Karpas-422 (cell line): ENCODE measurements at places on chromosomes 7 and 10. TPM values are rescaled to one million over a fixed set of nuclear protein-coding genes. Genes with fewer than 3 reads are reported as not detected.

GRCh38 chr7:6161463-6162330 lies 110.7 kb downstream of the CYTH3 start:
- DNase-seq: no peak
- no peaks in the 10 kb centered on the region for H3K27me3 ChIP-seq
- H3K4me1 ChIP-seq: peaks cover 6% of the 10 kb centered on the region

DNA sequence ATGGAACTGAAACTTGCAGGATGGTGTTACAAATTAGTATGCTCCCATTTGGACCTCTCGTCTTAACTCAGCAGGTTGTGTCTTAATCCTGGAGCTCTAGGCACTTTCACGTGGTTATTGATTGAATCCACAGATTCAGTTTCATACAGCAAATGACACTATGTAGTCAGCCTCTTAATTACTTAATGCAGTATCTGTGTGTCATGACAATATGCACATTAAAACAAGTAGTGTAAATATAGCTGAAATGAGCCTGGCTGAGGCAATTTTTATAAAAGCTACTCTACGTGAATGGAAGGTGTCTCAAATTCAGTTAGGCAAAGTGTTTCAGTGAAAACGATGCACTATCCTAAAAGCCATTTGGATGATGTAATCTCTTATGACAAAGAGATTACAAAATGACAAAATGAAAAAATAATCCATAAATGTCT lies 86.8 kb downstream of the CD36 start:
- H3K4me1 ChIP-seq: no peaks in the 10 kb centered on the region
- H3K36me3 ChIP-seq: no peaks in the 10 kb centered on the region
- H3K27ac ChIP-seq: no peak overlapping the region
- H3K4me3 ChIP-seq: no peak overlapping the region

DNA sequence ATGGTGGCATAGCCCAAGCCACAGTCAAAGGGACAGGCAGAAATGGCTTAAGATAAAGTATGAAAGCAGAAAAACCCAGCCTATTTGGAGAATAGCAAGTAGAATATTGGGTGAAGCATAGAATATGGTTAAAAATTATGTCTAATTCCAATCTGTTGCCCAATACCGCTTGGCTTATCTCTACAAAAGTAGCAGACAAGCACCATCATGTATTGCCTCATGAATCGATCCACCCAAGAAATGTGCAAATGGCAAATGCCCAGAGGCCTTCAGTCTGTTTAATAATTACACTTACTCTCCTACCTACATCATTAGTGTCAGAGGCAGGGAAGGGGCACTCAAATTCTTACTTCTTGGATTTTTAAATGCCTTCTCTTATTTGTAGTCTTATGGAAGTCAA lies 130.9 kb upstream of the ADAM12 start:
- H3K27me3 ChIP-seq: no peaks in the 10 kb centered on the region
- no peak for DNase-seq
- no peak overlapping the region for H3K27ac ChIP-seq

DNA sequence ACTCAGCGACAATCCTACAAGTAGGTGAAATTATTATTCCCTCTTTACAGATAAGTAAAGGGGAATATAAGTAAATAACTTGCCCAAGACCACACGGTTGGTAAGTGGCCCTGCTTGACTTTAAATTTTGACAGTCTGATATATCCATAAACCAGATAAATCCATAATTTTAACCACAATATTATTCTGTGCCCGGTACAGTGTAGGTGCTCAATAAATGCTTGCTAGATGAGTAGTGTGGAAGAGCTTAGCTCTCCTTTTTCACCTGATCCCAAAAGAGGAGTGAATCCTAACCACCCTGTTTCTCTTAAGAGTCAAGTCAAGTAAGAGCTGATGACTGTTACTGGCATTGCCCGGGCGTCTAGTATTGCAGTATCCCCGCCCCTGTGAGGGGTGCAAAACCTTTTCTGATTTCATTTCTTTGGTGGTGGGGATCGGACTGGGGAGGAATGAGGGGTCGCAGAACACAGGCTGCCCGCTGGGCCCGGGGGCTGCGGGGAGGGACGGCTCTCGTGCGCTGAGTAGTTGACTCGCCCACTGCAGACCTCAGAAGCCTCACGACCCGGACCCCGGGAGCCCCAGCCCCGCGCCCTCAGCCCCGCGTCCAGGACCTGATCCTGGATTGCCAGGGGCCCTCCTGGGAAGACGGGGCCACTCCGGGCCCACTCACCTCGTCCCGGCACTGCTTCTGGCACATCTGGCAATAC lies 490 bp downstream of the KIN start:
- no peaks in the 10 kb centered on the region for H3K27me3 ChIP-seq
- no peak overlapping the region; the same call in 1 of the 2 replicates for H3K27ac ChIP-seq
- H3K4me3 ChIP-seq: peak overlapping the region; percentile 97
- peaks cover 22% of the 10 kb centered on the region for H3K36me3 ChIP-seq
- peak; percentile 55 for DNase-seq

DNA sequence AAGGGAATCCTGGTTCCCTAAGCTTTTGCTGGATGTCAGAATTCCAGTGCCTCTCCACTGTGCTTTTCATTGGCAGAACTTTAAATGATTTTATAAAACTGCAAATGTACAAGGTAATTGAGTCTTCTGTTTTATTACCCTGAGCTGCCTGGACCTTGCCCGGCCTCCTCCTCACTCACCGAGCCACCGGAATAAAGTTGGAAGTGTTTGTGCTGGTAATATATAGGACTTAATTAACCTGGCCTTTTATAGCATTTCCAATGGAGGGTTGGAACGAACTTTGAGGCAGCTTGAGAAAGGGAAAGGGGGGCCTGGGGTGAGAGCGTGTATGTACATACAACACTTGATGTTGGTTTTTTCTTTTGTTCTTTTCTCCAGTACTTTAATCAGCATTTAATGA lies 43.4 kb downstream of the ZNF503 start:
- H3K4me1 ChIP-seq: no peaks in the 10 kb centered on the region
- no peak for DNase-seq

DNA sequence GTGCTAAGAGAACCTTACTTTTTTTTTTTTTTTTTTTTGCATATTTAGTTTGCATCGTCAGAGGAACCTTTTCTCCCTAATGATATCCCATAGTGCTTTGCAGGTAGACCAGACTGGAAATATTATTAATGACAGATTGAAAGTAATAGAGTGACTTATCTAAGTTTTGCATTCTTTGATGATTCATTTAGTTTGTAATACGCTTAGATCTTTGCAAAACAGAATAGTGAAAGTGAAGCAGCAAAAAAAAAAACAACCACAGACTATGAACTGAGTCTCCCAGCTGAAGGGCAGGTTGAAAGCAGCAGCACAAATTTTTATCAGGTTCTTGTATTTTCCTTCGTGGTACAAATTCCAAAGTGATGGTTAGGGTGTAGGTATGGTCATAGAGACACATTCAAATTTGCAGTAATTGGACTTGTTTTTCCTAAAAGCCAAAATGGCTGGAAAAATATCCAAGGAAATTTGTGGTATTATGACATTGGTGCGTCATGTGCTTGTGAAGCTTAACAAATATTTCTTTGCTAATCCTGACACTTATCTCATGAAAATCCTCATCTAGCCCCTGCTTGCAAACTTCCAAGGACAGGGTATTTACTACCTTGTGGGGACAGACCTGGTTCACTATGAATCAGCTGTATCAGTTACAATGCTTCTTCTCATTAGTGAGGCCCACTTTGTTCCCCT lies 81.8 kb upstream of the CREB5 start:
- H3K27me3 ChIP-seq: no peaks in the 10 kb centered on the region
- no peak overlapping the region for H3K4me3 ChIP-seq
- peak; percentile 40 for DNase-seq
- H3K27ac ChIP-seq: no peak overlapping the region

DNA sequence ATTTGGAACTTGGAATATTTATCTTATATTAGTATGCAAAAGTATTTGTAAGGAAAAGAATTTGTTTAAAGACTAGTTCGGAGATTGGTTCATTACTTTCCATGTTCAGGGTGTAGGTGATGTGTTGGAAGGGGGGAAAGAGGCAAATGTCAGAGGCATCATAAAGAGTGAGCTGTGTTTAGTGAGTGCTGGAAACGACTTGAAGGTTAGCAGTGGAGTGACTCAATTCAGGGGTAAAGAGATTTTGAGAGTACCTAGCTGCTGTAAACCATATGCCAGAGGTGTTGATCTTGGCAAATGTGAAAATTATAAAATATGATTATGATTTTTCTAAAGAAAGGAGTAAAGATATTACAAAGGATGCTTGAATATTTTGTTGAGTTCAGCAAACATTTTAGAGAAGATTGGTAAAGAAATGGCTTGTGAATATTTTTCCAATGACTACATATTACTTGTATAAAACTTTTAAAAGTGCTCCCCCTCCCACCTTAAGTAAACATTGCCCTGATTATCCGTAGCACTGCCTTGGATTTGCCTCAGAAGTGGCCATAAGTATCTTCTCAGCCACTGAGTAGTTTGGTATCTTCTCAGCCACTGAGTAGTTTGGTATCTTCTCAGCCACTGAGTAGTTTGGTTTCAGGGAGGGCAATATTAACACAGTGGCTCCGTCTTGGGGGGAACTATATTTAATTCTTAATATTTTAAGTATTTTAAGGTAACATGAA lies 51.5 kb downstream of the ZNRF2 start:
- peaks cover 64% of the 10 kb centered on the region for H3K4me1 ChIP-seq
- no peak for DNase-seq
- H3K27me3 ChIP-seq: no peaks in the 10 kb centered on the region
- peak overlapping the region; percentile 44 for H3K27ac ChIP-seq
- no peak overlapping the region for H3K4me3 ChIP-seq

DNA sequence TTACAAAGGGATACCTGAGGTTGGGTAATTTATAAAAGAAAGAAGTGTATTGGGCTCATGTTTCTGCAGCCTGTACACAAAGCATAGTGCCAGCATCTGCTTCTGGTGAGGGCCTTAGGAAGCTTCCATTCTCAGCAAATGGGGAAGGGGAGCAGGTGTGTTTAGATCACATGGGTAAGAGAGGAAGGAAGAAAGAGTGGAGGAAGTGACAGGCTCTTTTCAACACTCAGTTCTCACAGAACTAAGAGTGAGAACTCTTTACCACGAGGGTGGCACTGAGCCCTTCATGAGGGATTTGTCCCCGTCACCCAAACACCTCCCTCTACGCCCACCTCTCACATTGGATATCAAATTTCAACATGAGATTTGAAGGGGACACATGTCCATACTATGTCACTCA lies 506 bp upstream of the FAM170B start:
- no peaks in the 10 kb centered on the region for H3K36me3 ChIP-seq
- no peaks in the 10 kb centered on the region for H3K4me1 ChIP-seq
- no peak overlapping the region for H3K27ac ChIP-seq
- DNase-seq: no peak

DNA sequence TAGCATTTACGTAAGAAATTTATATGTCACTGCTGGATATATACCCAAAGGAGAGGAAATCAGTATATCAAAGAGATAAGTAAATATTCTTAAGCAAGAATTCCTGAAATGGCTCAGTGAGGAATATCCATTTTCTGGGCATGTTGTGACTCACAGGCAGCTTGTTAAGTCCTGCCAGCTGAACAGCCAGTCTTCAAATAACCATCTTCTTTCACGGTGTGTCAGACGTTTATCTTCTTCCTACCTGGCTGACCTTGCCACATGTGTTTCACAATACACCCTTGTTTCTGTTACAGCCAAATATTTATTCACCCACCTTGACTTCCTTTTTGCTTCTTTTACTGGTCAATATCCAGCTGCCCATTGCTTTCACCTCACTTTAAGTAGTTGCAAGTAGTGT lies 648.1 kb downstream of the ANKRD7 start:
- no peaks in the 10 kb centered on the region for H3K4me1 ChIP-seq
- H3K27me3 ChIP-seq: no peaks in the 10 kb centered on the region
- DNase-seq: no peak
- H3K36me3 ChIP-seq: no peaks in the 10 kb centered on the region
- no peak overlapping the region for H3K27ac ChIP-seq
- no peak overlapping the region for H3K4me3 ChIP-seq

Gene VWDE
- not detected in 2 replicates for total RNA-seq

Gene TAS2R3
- 0.94 and 1.0 TPM in 2 replicates for total RNA-seq

Gene DOCK4
- total RNA-seq: 0.07 and 0.54 TPM in 2 replicates

Gene NODAL
- total RNA-seq: not detected in 2 replicates
